GM13976 (cell line): ENCODE measurements at places on chromosomes 2 and 18.

- no peak for DNase-seq
These were observed 505.4 kb upstream of the PIK3C3 start for GRCh38 chr18:41449612-41450011.

DNA sequence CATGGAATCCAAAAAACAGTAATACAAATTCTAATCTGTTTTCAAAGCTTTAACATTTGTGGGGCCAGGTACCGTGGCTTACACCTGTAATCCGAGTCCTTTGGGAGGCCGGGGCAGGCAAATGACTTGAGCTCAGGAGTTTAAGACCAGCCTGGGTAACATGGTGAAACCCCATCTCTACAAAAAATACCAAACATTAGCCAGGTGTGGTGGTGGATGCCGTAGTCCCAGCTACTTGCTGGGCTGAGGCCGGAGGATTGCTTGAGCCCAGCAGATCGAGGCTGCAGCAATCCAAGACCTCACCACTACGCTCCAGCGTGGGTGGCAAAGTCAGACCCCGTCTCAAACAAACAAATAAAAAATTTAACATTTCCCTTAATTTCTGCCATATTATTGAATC, 74.3 kb upstream of the SALL3 start:
- DNase-seq: no peak

GRCh38 chr2:11705063-11705462, 35.1 kb upstream of the NTSR2 start:
- DNase-seq: no peak

- DNase-seq: no peak
These were observed 10.3 kb upstream of the ACKR3 start for GRCh38 chr2:236558993-236559978.

- DNase-seq: no peak
These were observed 3.7 kb downstream of the INHA start for GRCh38 chr2:219575566-219576504.

DNA sequence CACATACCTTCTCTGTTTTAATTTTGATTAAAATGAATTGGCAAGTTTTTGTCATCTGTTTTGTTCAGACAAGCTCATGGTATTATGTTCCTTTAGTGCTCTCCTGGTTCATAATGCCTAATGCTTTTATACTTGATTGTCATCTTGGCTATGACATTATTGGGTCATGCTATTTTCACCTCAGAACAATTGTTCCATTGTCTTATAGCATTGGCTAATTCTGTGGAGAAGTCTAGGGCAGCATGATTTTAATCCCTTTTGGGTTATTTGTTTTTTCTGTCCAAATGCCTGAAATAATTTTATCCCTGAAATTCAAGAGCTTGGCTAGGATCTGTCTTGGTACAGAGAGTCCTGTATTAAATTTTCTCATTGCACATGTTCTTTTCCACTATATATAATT, 83.8 kb upstream of the CCDC85A start:
- no peak for DNase-seq

DNA sequence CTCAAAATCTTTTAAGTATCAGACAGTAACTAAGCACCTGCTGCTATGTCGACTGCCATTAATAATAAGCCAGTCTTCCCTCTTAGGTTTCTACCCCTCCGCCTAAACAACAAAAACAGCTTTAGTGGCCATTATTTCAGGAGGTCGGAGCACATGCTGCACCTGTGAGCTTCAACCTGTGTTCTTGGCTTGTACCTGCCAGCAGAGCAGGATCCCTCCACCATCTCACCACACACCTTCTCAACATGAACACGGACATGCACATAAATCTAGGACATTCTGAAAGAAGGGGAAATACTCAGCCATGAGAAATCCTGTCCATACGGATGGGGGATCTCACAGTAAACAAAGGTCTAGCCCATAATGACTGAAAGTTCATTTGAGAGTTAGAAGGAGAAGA, 3.7 kb downstream of the CYB5A start:
- no peak for DNase-seq

DNA sequence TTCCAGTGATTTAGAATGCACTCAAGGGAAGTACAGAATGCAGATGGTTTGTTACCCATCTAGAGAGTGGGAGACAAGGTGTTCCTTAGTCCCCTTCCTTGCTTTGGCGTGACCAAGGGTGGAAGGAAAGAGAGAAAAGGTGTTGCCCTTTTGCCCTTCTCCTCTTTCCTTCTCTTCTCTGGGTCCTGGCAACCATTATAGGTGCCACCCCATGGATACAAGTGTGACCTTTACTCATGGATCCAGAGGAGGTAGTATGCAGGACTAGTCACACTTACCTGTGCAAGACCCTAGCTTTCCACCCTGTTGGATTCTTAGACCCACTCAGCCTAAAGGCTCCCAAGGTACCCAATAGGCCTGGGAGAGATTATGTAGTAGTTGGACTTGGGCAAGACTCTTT, 11.6 kb upstream of the RBFA start:
- no peak for DNase-seq

- no peak for DNase-seq
These were observed 1662.9 kb downstream of the SUCLG1 start for GRCh38 chr2:82796132-82796531.

GRCh38 chr2:150482111-150482510, 5.4 kb downstream of the RND3 start:
- no peak for DNase-seq

DNA sequence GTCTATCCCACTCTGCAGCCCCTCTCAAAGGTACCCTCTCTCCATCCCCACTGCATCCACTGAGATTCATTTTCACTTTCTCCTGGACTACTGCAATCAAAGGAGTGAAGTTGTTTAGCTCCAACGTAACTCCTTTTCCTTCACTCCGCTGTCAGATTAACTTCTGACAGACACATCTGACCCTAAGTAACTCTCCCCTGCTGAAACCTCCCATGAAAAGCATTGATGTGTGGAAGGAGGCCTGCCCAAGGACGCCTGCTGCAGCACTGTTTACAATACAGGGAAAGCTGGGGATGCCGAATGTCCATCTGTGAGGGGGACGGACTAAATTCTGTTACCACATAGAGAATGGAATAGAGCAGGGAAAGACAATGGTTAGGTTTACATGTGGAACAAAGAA, 114.8 kb downstream of the TMEM163 start:
- DNase-seq: no peak

- no peak for DNase-seq
These were observed 131.4 kb upstream of the LHCGR start for GRCh38 chr2:48886919-48887318.

DNA sequence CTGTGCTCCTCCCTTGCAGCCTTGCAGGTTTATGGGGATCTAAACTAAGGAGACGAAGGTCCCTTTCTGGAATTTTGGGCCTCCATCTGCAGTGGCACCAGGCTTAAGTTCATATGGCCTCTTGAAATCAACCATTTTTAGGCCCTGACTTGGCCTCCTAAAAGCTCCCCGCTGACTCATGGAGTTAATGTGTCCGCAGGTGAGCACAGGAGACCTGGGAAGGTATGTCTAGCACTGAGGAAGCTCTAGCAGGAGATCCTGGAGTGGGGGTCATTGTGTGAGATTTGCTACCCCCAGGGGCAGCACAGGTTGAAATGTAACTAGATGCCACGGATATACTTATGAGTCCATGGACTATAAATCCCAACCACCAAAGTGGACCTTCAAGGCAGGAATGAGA, 95.9 kb upstream of the CELF4 start:
- DNase-seq: no peak

DNA sequence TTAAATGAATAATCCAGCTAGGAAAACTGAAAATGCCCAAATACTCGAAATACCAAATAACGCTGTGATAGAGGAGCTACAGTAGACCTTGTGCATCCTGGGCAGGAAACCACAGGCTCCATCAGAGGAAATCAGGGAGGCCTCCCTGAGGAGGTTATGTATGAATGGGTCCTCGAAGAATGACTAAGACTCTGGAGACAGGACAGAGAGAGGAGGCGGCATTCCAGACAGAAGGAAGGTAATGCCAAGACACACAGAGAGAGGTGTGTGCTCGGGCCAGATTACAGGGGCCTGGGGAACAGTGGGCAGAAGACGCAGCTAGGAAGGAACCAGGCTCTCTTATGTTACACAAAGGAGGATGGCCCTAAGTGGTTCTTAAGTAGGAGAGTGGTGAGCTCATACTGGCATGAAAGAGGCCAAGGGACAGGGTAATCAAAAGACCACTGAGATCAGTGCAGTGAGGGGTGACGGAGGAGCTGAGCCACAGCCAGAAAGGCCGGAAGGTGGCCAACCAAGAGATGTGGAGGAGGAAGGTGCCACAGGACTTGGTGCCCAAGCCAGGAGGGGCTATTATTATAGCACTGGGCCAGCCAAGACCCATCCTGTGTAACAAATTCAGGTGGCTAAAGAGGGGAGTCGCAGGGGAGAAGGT, 9.9 kb downstream of the ST3GAL5 start:
- DNase-seq: no peak
